ENCODE measurements at places on chromosomes 3 and 15. TPM values are rescaled to one million over a fixed set of nuclear protein-coding genes. Genes with fewer than 3 reads are reported as not detected.
A peak's percentile ranks its signal among the peaks of the same experiment; 100 is the strongest.

The HACL1 gene
- total RNA-seq, result 26.6 TPM

The CP gene
- total RNA-seq, result not detected

The POMGNT2 gene
- total RNA-seq, result 6.8 TPM

The PDCD10 gene
- 19.0 TPM for total RNA-seq

The CMTM7 gene
- 35.2 TPM for total RNA-seq

The HIGD1A gene
- total RNA-seq, result 11.3 TPM

The EBLN2 gene
- 14.8 TPM for total RNA-seq

- no peak for DNase-seq
- H3K27me3 ChIP-seq, result no peaks in the 10 kb centered on the region
- H3K4me1 ChIP-seq, result no peaks in the 10 kb centered on the region
- H3K27ac ChIP-seq, result no peak overlapping the region
Observed at GRCh38 chr3:144499001-144499930, 527.6 kb downstream of the DIPK2A start.

DNA sequence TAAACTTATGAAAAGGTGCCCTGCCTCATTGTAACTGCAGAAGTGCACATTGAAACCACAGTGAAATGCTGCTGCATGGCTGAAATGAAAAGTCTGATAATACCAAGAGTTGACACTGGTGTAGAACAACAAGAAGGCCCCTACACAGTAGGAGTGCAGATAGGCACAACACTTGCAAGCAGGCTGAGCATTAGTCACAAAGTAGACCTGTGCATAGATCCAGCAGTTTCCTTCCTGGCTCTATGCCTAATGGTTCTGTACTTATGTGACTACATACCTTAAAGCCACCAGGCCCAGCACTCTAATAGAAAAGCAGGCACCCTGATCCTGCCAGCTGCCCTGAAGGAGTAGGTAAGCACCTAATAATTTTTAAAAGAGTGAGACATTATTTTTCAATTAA is 41.8 kb downstream of the PRR23E start:
- H3K27me3 ChIP-seq, result no peaks in the 10 kb centered on the region
- no peak overlapping the region for H3K27ac ChIP-seq
- H3K4me1 ChIP-seq, result no peaks in the 10 kb centered on the region
- DNase-seq, result no peak
- H3K36me3 ChIP-seq, result no peaks in the 10 kb centered on the region
- H3K4me3 ChIP-seq, result no peak overlapping the region

- no peaks in the 10 kb centered on the region for H3K27me3 ChIP-seq
- no peak overlapping the region for H3K27ac ChIP-seq
- H3K4me1 ChIP-seq, result no peaks in the 10 kb centered on the region
- no peak for DNase-seq
- H3K36me3 ChIP-seq, result no peaks in the 10 kb centered on the region
Observed at GRCh38 chr15:68025835-68026424, 28.2 kb upstream of the PIAS1 start.

DNA sequence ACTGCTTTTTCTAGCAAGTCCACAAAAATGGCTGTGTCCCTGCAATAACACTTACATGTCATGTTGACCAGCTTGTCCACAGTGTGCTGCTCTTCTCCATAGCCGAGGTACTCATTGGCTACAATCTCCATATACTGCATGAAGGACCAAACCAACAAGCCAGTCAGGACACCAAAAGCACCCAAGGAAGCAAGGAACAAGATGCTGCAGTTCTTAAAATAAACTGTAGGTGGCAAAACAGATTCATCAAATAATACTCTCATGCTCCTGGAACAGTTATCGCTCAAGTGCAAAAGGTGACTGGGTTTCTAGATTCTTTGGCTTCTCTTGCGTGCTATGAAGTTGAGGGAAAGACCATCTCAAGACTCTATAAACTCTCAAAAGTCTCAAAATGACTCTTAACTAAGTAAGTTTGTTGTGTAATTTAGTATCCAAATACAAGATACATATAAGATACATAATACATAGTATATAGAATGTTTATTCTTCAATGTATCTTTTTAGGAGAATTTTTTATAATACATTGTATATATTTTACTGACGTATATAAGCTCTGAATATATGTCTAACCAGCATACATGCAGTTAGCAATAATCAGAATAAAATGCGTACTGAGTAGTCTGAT is 57.0 kb downstream of the NEK10 start:
- no peak overlapping the region for H3K4me3 ChIP-seq
- no peaks in the 10 kb centered on the region for H3K27me3 ChIP-seq
- no peaks in the 10 kb centered on the region for H3K36me3 ChIP-seq
- H3K4me1 ChIP-seq, result no peaks in the 10 kb centered on the region
- no peak for DNase-seq

DNA sequence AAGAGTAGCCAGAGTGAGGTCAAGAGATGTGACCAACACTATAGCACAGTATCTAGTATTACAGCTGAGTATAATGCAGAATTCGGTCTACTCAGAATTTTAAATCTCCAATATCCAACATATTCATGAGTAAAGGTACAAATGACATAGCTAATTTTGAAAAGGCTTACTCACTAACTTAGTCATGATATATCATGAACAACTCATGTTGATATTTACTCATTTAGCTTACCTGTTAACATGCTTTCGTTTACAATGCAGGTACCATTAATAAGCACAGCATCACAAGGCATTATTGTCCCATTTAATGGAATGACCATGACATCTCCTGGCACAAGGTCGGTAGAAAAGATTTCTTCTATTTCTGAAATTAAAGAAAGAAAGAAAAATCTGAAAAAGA is 36.9 kb downstream of the ATP13A3 start:
- H3K4me1 ChIP-seq, result no peaks in the 10 kb centered on the region
- H3K27ac ChIP-seq, result no peak overlapping the region
- no peak overlapping the region for H3K4me3 ChIP-seq
- no peaks in the 10 kb centered on the region for H3K27me3 ChIP-seq

DNA sequence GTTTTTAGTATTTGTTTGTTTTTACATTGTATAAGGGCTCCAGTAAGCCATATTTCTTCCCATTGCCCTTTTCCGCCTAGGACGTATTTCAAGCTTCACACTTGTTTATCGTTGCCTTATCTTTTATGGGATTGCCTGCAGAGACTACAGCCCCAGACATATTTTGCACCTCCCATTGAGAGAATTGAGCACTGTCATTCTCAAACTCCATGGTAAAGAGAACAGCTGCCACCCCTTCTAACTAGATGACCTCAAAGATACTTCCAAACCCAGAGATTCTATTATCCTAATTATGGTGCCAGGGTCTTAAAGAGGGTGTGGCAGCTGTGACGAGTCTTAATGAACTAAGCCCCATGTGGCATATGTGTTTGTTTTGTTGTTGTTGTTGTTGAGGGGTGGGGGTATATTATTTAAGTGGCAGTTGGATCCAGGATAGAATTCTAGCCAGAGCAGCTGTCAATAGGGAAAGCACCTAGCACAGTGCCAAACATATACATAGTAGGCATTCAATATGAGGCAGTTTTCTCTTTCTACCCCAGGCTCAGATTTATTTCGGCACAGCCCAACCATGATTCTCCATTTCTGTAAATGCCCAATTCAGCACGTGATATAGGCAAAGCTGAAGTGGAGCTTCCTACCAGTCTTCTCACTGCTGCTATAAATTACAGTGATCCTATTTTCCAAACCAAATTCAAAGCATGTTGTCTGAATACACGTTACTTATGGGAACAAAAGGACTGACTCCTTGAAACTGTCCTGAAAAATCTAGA is 932 bp upstream of the TP53BP1 start:
- H3K36me3 ChIP-seq, result peaks cover 9% of the 10 kb centered on the region
- H3K27me3 ChIP-seq, result no peaks in the 10 kb centered on the region
- peak overlapping the region; percentile 78 for H3K4me3 ChIP-seq
- peaks cover 15% of the 10 kb centered on the region for H3K4me1 ChIP-seq

Measured in CD4-positive, alpha-beta T cell (primary cell).